ENCODE measurements at places on chromosomes 16 and 17. TPM values are rescaled to one million over a fixed set of nuclear protein-coding genes. Genes with fewer than 3 reads are reported as not detected.

DNA sequence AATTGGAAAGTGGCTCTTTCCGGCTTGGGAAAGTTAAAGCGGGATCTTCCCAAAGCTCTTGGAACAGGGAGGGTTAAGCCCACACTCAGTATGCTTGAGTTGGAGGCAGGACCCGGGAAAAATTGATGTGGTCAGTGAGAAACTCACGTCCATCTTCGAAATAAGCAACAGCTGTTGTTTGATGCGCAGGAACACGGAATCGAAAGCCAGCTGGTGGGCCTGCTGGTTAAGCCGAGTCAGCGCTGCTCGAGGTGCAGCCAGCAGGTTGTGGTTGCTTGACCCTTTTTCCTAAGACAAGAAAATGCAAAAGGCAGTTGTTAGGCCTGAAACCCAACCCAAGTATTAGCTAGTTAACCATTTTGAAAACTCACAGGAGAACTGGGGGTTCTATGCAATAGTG is 49.4 kb downstream of the COG7 start:
- DNase-seq = no peak

GRCh38 chr16:4500272-4500671 is 24.1 kb downstream of the HMOX2 start:
- DNase-seq = no peak

Gene BAHCC1
- not detected for polyA plus RNA-seq

GRCh38 chr16:67349172-67349571 is 22.6 kb downstream of the LRRC36 start:
- peak; percentile 33 for DNase-seq

Gene DDX28
- 49.3 TPM for polyA plus RNA-seq

- no peak for DNase-seq
Observed at GRCh38 chr16:53973021-53973420, 269.1 kb downstream of the FTO start.

All from naive B cell (primary cell).